Hair follicle dermal papilla cell (primary cell): ENCODE measurements at places on chromosomes 16 and 17. TPM values are rescaled to one million over a fixed set of nuclear protein-coding genes. Genes with fewer than 3 reads are reported as not detected.

The CACNG3 gene
- total RNA-seq = not detected in 2 replicates

The ANKRD40CL gene
- total RNA-seq = not detected in 2 replicates

The SPECC1 gene
- total RNA-seq = 21.9 and 27.8 TPM in 2 replicates

The ALDOA gene
- total RNA-seq = 648 and 853 TPM in 2 replicates

The MMP15 gene
- total RNA-seq = 3.6 and 4.1 TPM in 2 replicates

The RBFOX1 gene
- total RNA-seq = not detected in 2 replicates

The ST6GALNAC1 gene
- not detected in 2 replicates for total RNA-seq

The KCNG4 gene
- total RNA-seq = not detected in 2 replicates

The TPSD1 gene
- total RNA-seq = not detected in 2 replicates

The ZNF174 gene
- total RNA-seq = 11.0 and 12.0 TPM in 2 replicates

The ABCA9 gene
- 8.0 and 9.9 TPM in 2 replicates for total RNA-seq

The DOC2A gene
- total RNA-seq = not detected in 2 replicates

The GRB7 gene
- total RNA-seq = 0.16 TPM in 1 of 2 replicates, not detected in the other

The LGALS9 gene
- 12.8 and 20.8 TPM in 2 replicates for total RNA-seq

The AOC2 gene
- 0.73 and 1.3 TPM in 2 replicates for total RNA-seq

The CCL23 gene
- total RNA-seq = not detected in 2 replicates

The C17orf78 gene
- total RNA-seq = not detected in 2 replicates

The ACSM2B gene
- total RNA-seq = not detected in 2 replicates

The KRTAP2-3 gene
- not detected in 2 replicates for total RNA-seq

The ADAP2 gene
- 0.24 and 0.32 TPM in 2 replicates for total RNA-seq

The MLKL gene
- 11.5 and 15.7 TPM in 2 replicates for total RNA-seq

The CPHXL2 gene
- total RNA-seq = not detected in 2 replicates

The ACSM3 gene
- total RNA-seq = 0.49 and 0.73 TPM in 2 replicates

The TUBG2 gene
- 14.9 and 17.7 TPM in 2 replicates for total RNA-seq

The KRTAP4-9 gene
- not detected in 2 replicates for total RNA-seq

The TEKT5 gene
- total RNA-seq = not detected in 2 replicates

The PDILT gene
- not detected in 2 replicates for total RNA-seq

The CLDN7 gene
- total RNA-seq = 0.24 and 1.8 TPM in 2 replicates

The CEP112 gene
- total RNA-seq = 10.3 and 10.5 TPM in 2 replicates

The ZNF652 gene
- 28.9 and 36.5 TPM in 2 replicates for total RNA-seq

The TMIGD1 gene
- not detected in 2 replicates for total RNA-seq

The IRX5 gene
- 7.4 and 11.4 TPM in 2 replicates for total RNA-seq

The CCDC78 gene
- total RNA-seq = 2.8 and 2.9 TPM in 2 replicates

The HNF1B gene
- total RNA-seq = not detected in 2 replicates

The RAI1 gene
- total RNA-seq = 12.4 and 14.3 TPM in 2 replicates

The AGRP gene
- total RNA-seq = not detected in 2 replicates

The DRC3 gene
- total RNA-seq = 0.73 and 1.6 TPM in 2 replicates

The OR2C1 gene
- 0.16 and 0.24 TPM in 2 replicates for total RNA-seq

The LONP2 gene
- 64.5 and 69.9 TPM in 2 replicates for total RNA-seq

The TEKT1 gene
- not detected in 2 replicates for total RNA-seq

The RANBP10 gene
- total RNA-seq = 7.2 and 7.5 TPM in 2 replicates

The TERB1 gene
- 0.12 and 0.16 TPM in 2 replicates for total RNA-seq

The REXO5 gene
- total RNA-seq = 7.0 and 11.1 TPM in 2 replicates

The ACSM5 gene
- 0.24 TPM in 1 of 2 replicates, not detected in the other for total RNA-seq

The USP43 gene
- 0.49 TPM in 2 replicates for total RNA-seq

The FOXN1 gene
- total RNA-seq = not detected in 2 replicates

The CDH1 gene
- total RNA-seq = 2.2 and 3.2 TPM in 2 replicates

The KRT12 gene
- not detected in 2 replicates for total RNA-seq

The CCL4L2 gene
- not detected in 2 replicates for total RNA-seq

The TUBD1 gene
- 1.6 and 2.1 TPM in 2 replicates for total RNA-seq

The CES5A gene
- not detected in 2 replicates for total RNA-seq

The NPB gene
- 0.49 and 1.3 TPM in 2 replicates for total RNA-seq
